ENCODE measurements at places on chromosomes 1 and 21.

GRCh38 chr1:179187735-179188471 is 41.6 kb downstream of the ABL2 start:
- H3K4me3 ChIP-seq, result no peak overlapping the region
- no peak overlapping the region for H3K27ac ChIP-seq
- H3K27me3 ChIP-seq, result no peaks in the 10 kb centered on the region
- H3K4me1 ChIP-seq, result peaks cover 2% of the 10 kb centered on the region
- H3K36me3 ChIP-seq, result no peaks in the 10 kb centered on the region

DNA sequence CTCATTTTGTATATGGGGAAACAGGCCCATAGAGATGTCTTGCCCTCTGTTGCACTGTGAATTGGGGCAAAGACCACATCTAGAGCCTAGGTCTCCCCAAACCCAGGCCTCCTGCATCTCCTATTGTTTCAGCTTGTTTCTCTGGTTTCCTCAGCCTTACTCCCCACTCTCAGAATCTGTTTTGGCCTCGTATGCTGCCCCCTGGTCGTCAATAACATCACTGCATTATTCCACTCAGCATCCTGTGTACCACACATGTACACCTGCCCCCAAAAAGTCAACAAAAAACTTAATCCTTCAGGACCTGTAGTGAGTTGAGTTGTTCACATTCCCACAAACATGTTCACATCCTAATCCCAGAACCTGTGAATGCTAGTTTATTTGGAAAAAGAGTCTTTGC is 184.8 kb downstream of the BRINP2 start:
- H3K4me3 ChIP-seq, result no peak overlapping the region
- peak; percentile 19 for DNase-seq
- H3K27ac ChIP-seq, result no peak overlapping the region
- H3K27me3 ChIP-seq, result peaks cover 2% of the 10 kb centered on the region
- H3K36me3 ChIP-seq, result no peaks in the 10 kb centered on the region

- H3K36me3 ChIP-seq, result peaks cover 20% of the 10 kb centered on the region
- peak; percentile 23 for DNase-seq
- H3K27me3 ChIP-seq, result no peaks in the 10 kb centered on the region
- H3K27ac ChIP-seq, result no peak overlapping the region
- peaks cover 19% of the 10 kb centered on the region for H3K4me1 ChIP-seq
Measured at GRCh38 chr21:44304877-44305293, 5.0 kb downstream of the PFKL start.

- H3K36me3 ChIP-seq, result peaks cover 72% of the 10 kb centered on the region
- H3K27me3 ChIP-seq, result no peaks in the 10 kb centered on the region
- H3K4me1 ChIP-seq, result peaks cover 4% of the 10 kb centered on the region
- H3K27ac ChIP-seq, result no peak overlapping the region
- no peak overlapping the region for H3K4me3 ChIP-seq
- DNase-seq, result no peak
Measured at GRCh38 chr21:32322103-32322502, 23.4 kb downstream of the MRAP start.

DNA sequence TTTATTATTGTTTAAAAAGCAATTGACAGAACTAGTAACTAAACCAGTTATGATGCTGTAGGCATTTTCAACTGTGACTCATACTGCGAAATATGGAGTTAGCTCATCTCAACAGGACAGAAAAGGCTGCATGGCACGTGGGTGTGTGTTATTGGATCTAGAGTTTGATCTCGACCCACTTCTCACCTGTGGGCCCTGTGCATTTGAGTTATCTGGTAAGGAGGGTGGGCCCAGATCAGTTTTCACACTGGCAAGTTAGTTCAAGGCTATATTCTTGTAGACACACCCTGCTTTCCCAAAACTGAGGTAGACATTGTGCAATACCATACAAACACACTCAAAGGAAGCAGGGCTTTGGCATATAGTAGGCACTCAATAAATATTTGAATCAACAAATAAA is 71.3 kb upstream of the PRDX6 start:
- peak; percentile 83 for DNase-seq
- no peaks in the 10 kb centered on the region for H3K27me3 ChIP-seq

DNA sequence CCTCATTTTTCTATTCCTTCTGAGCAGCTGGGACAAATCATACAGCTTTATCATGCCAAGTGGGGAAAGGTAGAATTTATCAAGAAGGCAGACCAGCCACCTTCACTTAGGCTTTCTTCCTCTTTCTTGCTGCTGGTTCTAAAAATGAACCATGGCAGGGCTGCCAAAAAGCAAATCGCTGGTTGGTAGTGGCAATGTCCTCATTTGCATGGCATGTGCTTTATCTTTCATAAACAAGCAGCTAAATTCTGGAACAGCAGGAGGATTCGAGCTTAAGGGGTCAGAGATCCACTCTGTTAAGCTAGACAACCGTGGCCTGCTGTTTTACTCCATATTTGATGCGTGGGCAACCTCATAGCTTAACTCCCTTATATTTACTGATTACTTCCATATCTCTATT is 91.3 kb downstream of the RPE65 start:
- no peaks in the 10 kb centered on the region for H3K27me3 ChIP-seq
- H3K4me1 ChIP-seq, result peaks cover 5% of the 10 kb centered on the region
- no peaks in the 10 kb centered on the region for H3K36me3 ChIP-seq
- DNase-seq, result peak; percentile 8
- H3K4me3 ChIP-seq, result no peak overlapping the region
- H3K27ac ChIP-seq, result no peak overlapping the region

DNA sequence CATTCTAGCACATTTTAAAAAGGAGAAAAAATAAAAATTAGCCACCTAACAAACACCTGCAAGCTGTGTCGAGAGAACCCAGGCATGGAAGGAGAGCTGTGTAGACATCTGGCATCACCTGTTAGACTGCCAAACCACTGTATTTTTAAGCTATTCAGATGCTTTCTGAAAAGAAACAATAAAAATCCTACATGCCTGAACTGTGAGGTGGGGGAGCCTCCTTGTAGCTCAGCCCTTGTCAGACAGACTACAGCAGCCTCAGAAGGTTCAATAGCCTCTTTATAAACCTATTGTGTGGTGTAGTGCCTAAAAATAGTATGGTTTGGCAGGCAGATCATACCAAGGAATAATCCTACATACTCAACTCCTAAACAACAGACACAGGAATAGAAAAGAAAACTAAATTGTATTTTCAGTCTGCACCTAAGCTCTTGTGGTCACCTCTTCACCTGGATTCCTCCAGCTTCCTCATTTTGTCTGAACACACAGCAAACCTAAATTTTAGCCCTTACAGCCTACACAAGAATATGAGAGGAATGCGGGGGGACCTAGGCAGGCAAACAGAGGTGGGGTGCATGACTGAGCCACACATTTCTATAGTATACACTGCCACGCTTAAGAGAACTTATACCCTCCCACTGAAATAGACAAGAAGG is 67.0 kb downstream of the SIPA1L2 start:
- no peak overlapping the region for H3K4me3 ChIP-seq
- H3K36me3 ChIP-seq, result no peaks in the 10 kb centered on the region
- no peaks in the 10 kb centered on the region for H3K27me3 ChIP-seq
- no peak for DNase-seq

DNA sequence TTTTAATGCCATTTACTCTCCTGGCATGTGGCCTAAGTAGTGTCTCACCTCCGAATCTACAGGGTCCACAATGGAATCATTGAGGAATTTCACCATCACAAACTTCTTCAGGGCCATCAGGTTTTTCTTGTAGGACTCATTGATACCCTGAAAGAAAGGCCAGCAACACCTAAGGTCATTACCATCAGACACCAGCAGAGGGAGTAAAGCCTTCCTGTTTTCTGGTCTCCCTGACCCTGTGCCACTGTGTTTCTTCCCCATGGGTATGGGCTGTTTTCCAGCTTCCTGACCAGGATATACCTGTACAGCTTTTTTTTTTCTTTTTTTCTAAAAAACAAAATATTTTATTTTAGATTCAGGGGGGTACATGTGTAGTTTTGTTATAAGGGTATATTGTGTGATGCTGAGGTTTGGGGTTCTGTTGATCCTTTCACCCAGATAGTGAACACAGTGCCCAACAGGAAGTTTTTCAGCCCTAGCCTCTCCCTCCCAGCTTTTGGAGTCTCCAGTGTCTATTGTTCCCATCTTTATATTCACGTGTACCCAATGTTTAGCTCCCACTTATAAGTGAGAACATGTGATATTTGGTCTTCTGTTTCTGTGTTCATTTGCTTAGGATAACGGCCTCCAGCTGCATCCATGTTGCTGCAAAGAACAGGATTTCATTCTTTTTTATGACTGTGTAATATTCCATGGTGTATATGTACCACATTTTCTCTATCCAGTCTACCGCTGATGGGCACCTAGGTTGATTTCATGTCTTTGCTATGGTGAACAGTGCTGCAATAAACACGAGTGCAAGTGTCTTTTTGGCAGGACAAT is 18.3 kb downstream of the PPT1 start:
- no peak overlapping the region for H3K27ac ChIP-seq
- H3K4me3 ChIP-seq, result no peak overlapping the region
- H3K36me3 ChIP-seq, result peaks cover 15% of the 10 kb centered on the region
- peak; percentile 46 for DNase-seq

GRCh38 chr21:15468368-15468767 is 261.4 kb upstream of the USP25 start:
- no peaks in the 10 kb centered on the region for H3K27me3 ChIP-seq
- no peak for DNase-seq
- H3K4me3 ChIP-seq, result no peak overlapping the region

DNA sequence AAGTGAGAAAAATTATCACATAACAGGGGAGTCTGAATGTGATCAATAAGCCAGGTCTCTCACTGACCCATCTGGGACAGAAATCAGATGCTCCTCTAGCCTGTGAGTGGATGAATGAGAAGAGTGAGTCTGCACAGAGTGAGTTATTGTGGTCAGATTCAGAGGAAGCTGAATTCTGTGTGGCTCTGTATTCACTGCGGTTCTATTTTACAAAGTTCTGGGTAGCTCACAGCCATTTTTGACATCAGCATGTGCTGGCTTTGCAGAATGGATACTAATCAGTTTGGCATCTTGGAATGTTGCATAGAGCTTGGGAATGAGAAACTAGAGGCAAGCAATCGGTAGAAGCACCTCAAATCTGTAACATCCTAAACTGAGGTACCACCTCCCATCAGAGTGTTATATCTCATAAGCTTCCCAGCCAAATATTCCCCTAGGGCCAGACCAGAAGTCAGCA is 3.8 kb downstream of the COLGALT2 start:
- peaks cover 8% of the 10 kb centered on the region for H3K4me1 ChIP-seq
- no peak overlapping the region for H3K4me3 ChIP-seq
- H3K27ac ChIP-seq, result no peak overlapping the region
- no peaks in the 10 kb centered on the region for H3K36me3 ChIP-seq
- DNase-seq, result peak; percentile 76

DNA sequence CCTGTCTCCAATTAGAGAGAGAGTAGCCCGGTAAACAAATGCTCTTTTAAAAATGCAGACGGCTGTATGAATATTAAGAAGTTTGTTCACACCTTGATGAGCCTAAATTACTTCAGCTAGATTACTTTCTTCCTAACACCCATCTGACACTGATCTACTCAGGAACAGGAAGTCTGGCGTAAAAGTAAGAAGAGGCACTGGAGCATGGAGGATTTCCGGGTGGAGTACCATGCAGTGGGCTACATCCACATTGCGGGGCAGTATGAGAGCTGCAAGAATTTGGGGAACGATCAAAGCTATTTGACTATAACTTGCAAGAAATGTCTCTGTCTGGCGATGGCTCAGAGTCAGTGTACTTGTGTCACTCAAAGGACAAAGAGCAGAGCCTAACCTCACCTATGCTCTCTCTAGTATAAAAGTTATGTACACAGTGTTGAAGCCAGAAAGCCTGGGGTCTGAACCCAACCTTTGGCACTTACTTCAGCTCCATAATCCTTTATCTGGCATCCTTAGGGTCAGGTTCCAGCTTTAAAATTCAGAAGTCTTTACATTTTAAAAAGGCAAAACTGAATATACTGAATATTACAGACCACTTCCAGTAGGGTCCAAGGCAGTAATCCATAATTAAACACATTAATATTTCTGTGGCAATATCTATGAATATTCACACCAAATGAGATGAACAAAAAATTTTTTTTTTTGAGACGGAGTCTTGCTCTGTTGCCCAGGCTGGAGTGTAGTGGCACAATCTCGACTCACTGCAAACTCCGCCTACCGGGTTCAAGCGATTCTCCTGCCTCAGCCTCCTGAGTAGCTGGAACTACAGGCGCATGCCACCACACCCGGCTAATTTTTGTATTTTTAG is 7.9 kb upstream of the GNPAT start:
- H3K4me3 ChIP-seq, result no peak overlapping the region
- no peak overlapping the region for H3K27ac ChIP-seq
- H3K27me3 ChIP-seq, result no peaks in the 10 kb centered on the region
- peaks cover 9% of the 10 kb centered on the region for H3K36me3 ChIP-seq
- no peaks in the 10 kb centered on the region for H3K4me1 ChIP-seq
- no peak for DNase-seq

- H3K4me3 ChIP-seq, result no peak overlapping the region
- H3K27me3 ChIP-seq, result peaks cover 2% of the 10 kb centered on the region
- H3K27ac ChIP-seq, result no peak overlapping the region
Measured at GRCh38 chr1:30609336-30609998, 113.9 kb downstream of the MATN1 start.

DNA sequence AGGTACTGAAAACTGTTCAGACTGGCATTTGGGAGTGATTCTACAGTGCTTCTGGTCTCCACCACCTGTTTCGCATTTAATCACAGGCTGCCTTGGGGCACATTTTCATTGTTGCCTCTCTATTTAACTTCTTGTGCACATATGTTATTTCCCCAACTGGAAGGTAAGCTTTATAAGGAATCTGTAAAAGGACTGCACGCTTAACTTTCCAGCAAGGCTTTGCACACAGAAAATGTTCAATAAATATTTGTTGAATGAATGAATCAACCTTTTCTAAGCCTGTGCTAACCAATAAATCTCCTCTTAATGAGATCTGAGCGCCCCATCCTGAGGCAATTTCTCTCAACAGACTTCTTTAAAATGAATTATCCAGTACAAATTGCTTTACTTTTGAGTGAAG is 84.3 kb upstream of the ARHGAP29 start:
- H3K4me1 ChIP-seq, result peaks cover 26% of the 10 kb centered on the region
- no peaks in the 10 kb centered on the region for H3K27me3 ChIP-seq
- no peaks in the 10 kb centered on the region for H3K36me3 ChIP-seq
- H3K4me3 ChIP-seq, result no peak overlapping the region
- no peak overlapping the region for H3K27ac ChIP-seq

- H3K36me3 ChIP-seq, result no peaks in the 10 kb centered on the region
- no peaks in the 10 kb centered on the region for H3K27me3 ChIP-seq
- no peak overlapping the region for H3K27ac ChIP-seq
- no peak overlapping the region for H3K4me3 ChIP-seq
Measured at GRCh38 chr1:88111816-88112215, 572.3 kb upstream of the PKN2 start.

DNA sequence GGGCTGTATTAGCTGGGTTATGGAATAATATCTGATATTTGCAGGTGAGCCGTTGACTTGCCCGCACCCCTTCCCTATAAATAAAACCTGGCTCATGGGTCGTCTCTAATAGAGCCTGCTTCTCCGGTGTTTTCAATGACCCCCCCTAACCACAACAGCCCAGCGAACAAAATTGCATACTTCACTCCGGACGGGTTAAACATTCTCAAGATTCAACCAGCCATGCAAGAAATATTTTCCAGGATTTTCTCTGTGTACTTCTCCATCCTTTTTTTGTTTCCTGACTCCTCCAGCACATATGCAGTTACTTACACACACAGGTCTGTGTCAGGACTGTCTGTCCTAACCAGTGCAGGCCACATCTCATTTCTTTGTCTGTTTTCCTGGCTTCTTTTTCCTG is 267.7 kb downstream of the ZNF648 start:
- H3K4me3 ChIP-seq, result no peak overlapping the region
- no peaks in the 10 kb centered on the region for H3K36me3 ChIP-seq
- DNase-seq, result no peak
- no peaks in the 10 kb centered on the region for H3K27me3 ChIP-seq

GRCh38 chr1:52665006-52665941 is 32.3 kb downstream of the SHISAL2A start:
- H3K27me3 ChIP-seq, result peaks cover 4% of the 10 kb centered on the region
- H3K4me3 ChIP-seq, result no peak overlapping the region
- H3K4me1 ChIP-seq, result peaks cover 11% of the 10 kb centered on the region
- DNase-seq, result no peak

Measured in IMR-90 (cell line).